ENCODE measurements at places on chromosomes 1 and 21.

DNA sequence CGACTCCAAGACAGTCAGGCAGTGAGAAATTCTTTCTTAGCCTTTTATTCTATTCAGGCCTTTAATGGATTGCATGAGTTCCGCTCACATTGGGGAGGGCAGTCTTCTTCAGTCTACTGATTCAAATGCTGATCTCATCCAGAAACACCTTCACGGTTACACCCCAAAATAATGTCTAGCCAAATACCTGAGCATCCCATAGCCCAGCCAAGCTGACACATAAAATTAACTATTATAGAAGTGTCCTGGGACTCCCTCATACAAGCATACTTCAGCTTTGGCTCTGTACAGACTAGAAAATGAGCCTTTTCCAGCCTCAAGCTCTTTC is 3.6 kb upstream of the SLC16A4 start:
- DNase-seq: no peak

DNA sequence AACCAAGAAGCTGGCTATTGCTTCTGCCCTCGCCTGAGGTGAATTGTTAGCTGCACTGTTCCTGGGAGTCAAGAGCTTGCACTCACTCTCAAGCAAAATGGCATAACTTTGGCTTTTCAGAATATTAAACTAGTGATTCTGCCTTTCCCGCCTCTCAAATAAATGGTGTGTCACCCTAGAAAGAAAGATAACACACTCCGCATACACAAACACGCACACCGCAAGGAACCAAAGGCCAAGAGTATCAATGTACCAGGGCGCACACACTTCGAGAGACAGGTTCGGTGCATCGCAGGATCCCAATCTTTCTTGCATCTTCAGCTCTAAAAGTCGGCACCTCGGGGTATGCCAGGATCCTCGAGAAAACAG is 470 bp upstream of the RTCA start:
- DNase-seq: no peak

GRCh38 chr1:198275597-198275996 is 118.8 kb downstream of the NEK7 start:
- no peak for DNase-seq

GRCh38 chr1:63731117-63732043 is 42.4 kb upstream of the ROR1 start:
- DNase-seq: no peak

Data from NB4 (cell line).